Natural killer cell (primary cell): ENCODE measurements at places on chromosomes 13 and 19. TPM values are rescaled to one million over a fixed set of nuclear protein-coding genes. Genes with fewer than 3 reads are reported as not detected.

PRKCSH gene
- total RNA-seq = 327 TPM

HAUS5 gene
- 17.5 TPM for total RNA-seq

F10 gene
- total RNA-seq = not detected

CCDC70 gene
- total RNA-seq = not detected

GPR183 gene
- 47.0 TPM for total RNA-seq

THSD8 gene
- 2.2 TPM for total RNA-seq

CADM4 gene
- total RNA-seq = 0.19 TPM

LRRC4B gene
- not detected for total RNA-seq

MBD3L2 gene
- not detected for total RNA-seq

ATXN8OS gene
- not detected for total RNA-seq

EXOC3L2 gene
- not detected for total RNA-seq

PLK5 gene
- total RNA-seq = not detected

CCDC169 gene
- not detected for total RNA-seq

ZNF726 gene
- total RNA-seq = 4.8 TPM

PNMA8A gene
- total RNA-seq = not detected

ICAM5 gene
- 1.1 TPM for total RNA-seq

ACTMAP gene
- 9.6 TPM for total RNA-seq

KLK14 gene
- total RNA-seq = 0.64 TPM
